ENCODE measurements at places on chromosomes 11 and 22.

- DNase-seq: peak; percentile 57
Observed at GRCh38 chr22:20393705-20394476, at the start of gene ZNF74. Gene ZNF74 (plus strand): TSS chr22:20394151. CDS start chr22:20394629, 478 bp downstream.

DNA sequence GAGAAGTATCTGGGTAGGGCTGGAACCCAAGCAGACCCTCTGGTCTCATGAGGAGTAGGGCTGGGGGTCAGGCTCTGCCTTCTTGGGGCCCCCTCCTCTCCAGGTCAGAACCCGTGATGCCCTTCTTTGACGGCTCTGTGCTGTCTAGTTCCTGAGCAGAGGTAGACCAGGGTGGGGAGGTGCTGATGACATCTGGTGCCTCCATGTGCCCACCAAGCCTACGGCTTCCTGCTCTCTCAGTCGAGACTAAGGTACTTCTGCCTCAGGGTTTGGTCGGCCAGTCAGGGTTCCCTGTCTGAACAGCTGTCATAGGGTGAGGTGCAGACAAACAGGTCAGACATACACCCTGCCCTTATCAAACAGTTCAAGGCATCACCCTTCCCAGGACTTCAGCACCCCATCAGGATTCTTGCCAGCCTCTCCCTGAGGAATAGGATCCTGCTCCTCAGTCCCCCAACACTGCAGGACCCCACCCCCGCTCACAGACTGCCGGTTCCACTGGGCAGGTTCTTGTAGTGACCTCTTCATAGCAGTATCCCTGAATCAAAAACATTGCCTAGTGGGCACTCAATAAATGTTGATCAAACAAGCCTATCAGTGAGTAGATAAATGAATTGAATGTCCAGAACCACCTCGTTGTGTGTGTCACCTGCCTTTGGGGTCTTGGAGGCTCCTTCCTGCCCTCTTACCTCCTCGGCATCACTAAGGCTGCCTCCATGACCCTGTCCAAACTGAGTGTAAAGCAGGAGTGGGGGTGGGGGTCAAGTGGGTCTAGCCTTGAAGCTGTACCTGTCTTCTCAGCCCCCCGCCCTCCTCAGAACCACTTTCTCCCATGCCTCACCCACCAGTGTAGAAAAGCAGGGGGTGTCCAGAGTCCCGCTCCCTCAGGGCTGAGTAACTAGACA lies 158.2 kb downstream of the BUD13 start:
- no peak for DNase-seq

GRCh38 chr11:121059605-121060004 lies 35.7 kb downstream of the TBCEL start:
- no peak for DNase-seq

DNA sequence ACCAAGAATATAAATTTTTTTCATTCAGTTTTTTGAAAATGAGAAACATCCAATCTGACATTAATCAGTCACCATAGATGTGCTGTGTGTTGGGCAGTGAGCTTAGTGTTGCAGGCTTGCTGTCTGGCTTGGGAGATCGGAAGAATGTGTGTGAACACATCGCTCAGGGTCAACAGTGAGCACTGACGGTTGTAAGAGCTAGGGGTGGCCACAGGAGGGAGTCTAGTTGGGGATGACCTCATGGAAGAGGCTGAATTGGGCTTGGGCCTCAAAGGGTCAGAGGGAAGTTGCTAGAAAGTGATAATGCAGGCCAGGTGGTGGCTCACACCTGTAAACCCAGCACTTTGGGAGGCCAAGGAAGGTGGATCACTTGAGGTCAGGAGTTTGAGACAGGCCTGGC lies 375.4 kb downstream of the DDX10 start:
- DNase-seq: no peak

GRCh38 chr11:71429701-71430100 lies 18.5 kb downstream of the DHCR7 start:
- DNase-seq: no peak

DNA sequence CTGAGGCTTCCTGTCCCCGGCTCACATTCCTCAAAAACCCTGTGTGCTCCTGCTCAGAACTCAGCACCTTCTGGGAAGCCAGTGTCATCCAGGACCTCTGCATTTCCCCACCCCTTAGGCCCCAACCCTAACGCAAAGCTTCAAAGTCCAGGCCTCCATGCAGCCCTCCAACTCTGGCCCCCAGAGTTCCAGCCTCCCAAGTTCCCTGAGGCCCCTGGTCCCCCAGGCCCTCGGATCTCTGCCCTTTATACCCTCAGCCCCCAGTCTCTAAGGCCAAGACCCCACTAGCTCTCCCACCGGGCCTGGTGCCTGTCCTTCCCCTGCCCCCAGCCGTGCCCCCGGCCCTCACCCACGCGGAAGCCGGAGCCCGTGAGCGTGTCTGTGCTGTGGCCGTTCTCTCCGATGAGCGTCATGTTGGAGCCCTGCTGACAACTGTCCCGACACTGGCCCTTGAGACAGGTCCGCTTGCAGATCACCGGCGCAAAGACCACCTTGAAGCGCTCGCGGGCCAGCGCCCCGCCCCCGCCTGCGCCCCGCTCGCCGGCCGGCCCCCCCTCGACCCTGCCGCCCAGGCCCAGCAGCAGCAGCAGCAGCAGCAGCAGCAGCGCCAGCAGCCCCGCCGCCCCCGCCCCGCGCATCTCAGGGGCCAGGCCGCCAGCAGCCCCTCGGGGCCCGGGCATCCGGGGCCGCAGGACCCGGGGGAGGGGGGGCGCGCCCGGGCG lies 718 bp downstream of the LTBP3 start:
- DNase-seq: no peak

DNA sequence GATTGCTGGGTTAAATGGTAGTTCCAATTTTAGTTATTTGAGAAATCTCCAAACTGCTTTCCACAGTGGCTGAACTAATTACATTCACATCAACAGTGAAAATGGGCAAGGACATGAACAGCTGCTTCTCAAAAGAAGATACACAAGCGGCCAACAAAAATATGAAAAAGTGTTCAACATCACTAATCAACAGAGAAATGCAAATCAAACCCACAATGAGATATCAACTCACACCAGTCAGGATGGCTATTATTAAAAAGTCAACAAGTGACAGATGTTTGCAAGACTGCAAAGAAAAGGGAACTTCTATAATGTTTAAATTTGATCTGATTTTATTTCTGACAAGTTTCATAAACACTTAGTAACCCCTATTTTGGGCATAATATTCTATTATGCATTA lies 537.5 kb downstream of the DLG2 start:
- DNase-seq: no peak

DNA sequence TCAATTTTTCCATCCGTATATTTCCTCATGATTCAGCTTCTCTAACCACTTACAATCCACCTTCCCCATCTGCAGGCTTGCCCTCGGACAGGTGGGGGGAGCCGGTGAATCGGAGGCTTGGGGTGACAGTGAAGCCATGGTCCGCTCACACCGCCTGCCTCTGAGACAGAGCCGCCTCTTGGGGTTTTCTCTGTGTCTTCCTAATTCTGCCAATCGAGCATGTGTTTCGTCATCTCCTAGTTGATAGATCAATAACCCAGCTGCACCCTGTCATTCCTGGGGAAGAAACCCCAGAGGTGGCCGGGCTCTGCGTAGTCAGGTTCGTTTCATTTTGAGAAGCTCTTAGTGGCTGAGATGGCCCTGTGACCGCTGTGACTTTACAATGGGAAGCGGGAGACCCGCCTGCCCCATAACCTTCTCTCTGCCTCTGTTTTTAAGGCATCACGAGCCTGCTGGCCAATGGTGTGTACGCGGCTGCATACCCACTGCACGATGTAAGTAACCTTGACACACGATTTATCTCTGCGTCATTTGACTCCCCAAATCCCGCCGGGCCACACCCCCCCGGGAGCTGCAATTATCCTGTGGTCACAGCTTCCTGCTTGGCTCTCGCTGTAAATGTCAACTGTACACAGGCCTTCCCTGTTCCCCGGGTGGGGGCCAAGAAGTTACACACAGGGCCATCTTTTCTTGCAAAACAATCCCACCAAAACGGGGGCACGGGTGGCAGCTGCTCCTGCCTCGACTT lies 33.3 kb downstream of the ANO1 start:
- DNase-seq: no peak

DNA sequence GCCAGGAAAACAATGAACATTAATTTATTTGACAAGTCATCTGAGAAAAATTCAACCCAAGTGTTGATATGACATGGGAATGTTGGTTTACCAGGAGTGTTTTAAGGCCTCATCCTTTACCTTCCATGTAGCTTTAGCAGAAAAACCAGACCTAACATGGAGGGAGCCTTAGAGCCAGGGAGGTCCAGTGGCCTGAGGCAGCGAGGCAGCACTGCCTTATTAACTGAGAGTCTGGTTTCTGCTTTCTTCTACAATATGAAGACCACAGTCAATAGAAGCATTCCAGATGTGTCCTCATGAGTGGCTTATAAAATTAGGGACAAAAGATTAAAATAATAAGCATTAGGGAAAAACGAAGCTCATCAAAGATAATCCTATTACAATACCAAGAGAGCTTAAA lies 61.5 kb downstream of the DKK3 start:
- DNase-seq: no peak

DNA sequence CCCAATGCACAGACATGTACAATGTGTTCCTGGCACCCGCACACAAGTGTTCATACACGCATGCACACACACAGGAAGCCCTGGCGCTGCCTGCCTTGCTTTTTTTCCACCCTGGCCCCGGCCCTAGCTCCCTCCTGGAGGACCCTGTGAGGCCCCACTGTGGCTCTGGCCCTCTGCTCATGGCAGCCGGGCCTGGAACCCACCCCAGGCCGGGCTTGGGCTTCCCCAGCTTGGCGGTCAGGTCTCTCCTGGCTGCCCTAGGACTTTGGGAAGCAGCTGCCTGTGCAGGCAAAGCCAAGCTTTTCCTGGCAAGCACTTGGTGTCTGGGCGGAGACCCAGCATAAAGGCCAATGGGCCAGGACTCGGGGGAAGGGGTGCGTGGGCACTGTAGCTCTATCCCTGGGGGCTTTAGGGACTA lies 30.5 kb downstream of the CD82 start:
- DNase-seq: peak; percentile 45

- DNase-seq: no peak
Observed at GRCh38 chr22:50165436-50166123, 5.0 kb upstream of the PANX2 start.

DNA sequence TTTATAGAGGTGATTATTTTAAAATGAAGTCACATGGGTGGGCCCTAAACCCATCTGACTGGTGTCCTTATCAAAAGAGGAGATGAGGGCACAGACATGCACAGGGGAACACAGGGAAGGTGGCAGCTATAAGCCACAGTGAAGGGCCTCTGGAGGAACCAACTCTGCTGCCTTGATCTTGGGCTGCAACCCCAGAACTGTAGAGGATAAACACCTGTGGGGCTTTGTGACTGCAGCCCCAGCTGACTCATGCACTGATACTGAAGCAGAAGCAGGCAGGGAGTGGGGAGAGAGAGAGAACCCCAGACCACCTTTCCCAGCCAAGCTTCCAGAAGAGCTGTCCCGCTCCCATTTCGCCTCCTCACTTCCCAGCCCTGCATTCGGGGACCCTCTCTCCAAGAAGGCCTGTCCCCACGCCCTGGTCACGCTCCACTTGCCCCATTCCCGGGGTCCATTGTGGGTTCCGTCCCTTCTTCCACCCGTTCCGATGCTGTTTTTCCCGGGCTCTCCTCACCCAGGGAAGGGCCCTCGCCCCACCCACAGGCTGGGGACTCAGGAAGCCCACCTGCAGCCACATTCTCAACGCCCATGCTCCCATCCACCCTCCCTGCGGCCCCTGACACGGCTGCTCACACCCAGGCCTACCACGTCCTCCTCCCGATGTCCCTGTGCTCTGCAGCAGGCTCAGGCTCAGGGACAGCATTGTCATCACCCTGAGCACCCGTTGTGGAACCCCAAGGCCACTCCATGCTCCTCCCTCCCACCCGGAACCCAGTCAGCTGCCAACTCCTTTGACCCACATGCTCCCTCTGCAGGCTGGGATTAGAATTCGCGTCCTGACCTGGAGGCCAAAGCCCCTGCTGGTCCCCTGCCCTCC lies 90.8 kb upstream of the SHANK2 start:
- DNase-seq: no peak

GRCh38 chr11:67408437-67409200 lies 4.7 kb downstream of the TBC1D10C start:
- DNase-seq: no peak

DNA sequence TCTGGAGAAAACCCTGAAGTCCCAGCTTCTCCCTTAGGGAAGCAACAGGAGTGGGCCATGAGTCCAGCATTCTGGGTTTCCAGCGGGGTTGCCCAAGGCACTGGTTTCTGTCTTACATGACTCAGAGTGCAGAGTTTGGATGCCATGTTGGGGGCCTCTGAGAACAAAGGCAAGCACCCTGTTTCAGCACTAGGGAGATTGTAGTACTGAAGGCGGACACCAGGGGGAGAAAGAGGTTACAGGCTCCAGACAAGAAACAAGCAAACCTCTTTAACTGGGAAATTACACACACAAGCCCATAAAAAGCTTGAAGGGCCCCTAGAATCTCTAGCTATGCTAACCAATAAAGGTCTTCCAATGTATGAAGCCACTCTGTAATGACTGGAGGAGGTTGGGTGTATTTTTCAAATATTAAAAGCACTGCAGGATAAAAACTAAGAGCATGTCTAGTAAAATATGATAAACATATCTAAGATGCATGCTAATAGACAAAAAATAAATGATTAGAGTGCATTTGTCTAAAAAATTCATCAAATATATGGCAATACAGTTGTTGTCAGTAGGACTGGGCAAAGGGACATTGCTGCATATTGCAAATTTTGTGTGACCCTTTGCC lies 7.1 kb downstream of the MS4A6E start:
- DNase-seq: no peak

GRCh38 chr11:12393691-12394090 lies 16.3 kb downstream of the PARVA start:
- DNase-seq: no peak

- DNase-seq: no peak
Observed at GRCh38 chr11:60984636-60985035, 13.2 kb downstream of the CD6 start.

- no peak for DNase-seq
Observed at GRCh38 chr11:22830082-22830414, 447 bp upstream of the SVIP start.

DNA sequence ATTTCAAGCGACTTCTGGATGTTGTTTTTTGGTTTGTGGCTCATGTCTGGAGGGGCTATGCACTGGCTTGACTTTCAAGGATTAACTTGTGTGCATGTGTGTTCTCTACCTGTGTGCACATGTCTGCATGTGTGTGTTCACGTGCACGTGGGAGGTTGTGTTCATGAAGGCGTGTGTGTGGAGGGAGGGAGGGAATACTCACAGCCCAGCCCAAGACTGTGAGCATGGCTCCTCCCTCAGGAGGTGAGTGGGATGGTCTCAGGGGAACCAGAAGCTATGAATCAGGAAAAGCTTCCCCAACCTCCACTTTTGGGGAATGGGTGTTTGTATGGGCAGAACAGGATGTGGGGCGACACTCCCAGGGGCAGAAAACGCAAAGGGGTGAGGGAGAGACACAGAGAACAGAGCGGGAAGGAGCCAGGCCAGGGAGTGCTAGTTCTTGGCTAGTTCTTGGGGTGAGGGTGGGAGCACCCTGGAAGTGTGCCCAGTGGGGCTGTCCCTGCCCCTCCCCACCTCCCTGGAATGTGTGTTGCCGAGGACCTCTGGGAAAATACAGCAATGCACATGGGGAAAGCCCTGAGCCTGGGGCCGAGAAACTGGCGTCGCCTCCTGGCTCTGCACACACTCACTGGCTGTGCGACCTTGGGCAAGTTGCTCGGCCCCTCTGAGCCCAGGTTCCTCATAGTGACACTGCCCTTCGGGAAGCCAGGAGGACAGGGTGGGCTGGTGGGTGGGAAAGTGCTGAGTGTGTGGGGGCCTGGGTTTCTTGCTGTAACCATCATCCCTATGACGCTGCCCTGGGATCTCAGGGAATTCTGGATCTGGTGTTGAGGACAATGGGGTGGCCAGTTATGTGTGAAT lies 16.9 kb upstream of the ALX4 start:
- no peak for DNase-seq

GRCh38 chr11:77094841-77095365 lies 7.7 kb upstream of the OMP start:
- DNase-seq: no peak

- no peak for DNase-seq
Observed at GRCh38 chr11:6197466-6198200, 1.4 kb upstream of the OR52W1 start.

All from NCI-H1694 treated with DMSO at 0.1 percent for 48 hours (cell line).